Activated CD4-positive, CD25-positive, alpha-beta regulatory T cell treated with anti-CD3 and anti-CD28 coated beads, Interleukin-2, amount 50 U/mL, for 72 hours (primary cell): ENCODE measurements at places on chromosomes 3 and 15.
A peak's percentile ranks its signal among the peaks of the same experiment; 100 is the strongest.

GRCh38 chr3:48661501-48662144, 1.1 kb downstream of the CELSR3 start:
- DNase-seq, result peak; percentile 80

DNA sequence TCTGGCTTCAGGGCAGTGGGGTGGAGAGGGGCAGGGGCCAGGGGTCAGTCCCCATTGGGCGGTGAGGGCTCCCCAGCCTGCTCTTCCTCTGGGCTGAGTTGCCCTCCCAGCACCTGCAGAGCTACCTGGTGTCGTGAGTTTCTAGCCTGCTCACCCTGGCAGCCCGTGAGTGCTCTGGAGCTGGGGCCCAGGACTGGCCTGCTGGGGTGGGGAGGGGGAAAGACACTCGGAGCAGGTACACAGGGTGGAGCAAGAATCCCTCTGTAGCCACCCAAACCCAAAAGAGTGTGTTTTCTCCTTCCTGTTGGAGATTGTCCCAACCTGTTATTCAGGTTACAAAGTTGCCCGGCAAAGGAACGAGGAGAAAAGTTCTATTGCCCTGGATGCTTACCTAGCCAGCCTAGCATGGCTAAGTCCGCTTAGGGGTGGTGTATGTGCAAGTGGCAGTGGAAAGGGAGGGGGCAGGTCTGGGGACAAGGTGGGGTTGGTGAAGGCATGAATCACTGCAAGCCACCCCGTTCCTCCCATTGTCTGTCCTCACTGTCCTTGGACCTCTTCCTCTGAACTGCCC, 8.9 kb downstream of the FAM3D start:
- no peak for DNase-seq

- DNase-seq, result no peak
Observed at GRCh38 chr3:74129056-74129455, 485.4 kb downstream of the CNTN3 start.

DNA sequence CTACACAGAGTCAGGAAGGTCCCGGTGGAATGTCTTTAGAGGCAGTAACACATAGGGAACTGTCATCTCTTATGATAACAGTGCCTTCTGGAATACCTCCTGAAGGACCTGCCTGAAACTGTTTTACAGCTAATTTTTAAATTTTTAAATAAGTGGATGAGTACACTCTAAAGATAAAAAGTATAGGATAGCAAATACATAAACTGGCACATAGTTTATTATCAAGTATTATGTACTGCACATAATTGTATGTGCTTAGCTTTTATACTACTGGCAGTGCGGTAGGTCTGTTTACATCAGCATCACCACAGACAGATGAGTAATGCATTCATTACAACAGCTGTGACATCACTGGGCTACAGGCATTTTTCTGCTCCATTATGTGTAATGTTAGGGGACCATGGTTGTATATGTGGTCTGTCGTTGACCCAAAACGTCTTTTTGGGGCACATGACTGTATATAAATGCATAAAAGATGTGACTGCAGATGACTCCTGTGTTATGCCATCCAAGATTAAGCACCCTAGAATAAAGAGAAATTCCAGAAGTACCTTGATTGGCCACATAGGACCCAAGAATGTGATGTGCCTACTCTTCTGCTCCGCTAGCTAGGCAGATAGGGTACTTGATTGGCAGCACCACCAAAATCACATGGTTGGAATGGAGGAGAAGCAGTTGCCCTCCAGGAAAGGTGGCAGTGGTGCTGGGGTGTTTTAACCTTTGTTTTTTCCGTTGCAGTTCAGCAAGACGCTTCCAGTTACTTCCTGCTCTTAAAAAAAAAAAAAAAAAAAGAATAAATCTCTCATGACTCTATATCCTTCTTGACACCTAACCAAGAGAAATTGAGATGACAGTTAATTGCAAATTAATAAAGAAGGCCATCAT, 3.3 kb downstream of the VPS8 start:
- no peak for DNase-seq

- DNase-seq, result no peak
Observed at GRCh38 chr3:172261054-172261453, 187.2 kb downstream of the GHSR start.

- DNase-seq, result no peak
Observed at GRCh38 chr3:157274644-157275137, 114.7 kb upstream of the CCNL1 start.

DNA sequence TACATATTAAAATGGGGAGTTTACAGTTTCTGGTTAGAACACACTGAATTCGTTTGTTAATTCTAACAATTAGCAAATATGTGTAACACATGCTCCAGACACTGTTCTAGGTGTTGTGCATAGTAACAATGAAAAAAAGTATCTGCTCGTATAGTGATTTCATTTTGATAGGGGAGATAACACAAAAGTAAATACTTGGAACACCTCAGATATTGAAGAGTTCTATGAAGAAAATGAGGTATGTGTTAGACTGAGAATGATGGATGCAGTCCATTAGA, 6.8 kb upstream of the TMF1 start:
- DNase-seq, result no peak

DNA sequence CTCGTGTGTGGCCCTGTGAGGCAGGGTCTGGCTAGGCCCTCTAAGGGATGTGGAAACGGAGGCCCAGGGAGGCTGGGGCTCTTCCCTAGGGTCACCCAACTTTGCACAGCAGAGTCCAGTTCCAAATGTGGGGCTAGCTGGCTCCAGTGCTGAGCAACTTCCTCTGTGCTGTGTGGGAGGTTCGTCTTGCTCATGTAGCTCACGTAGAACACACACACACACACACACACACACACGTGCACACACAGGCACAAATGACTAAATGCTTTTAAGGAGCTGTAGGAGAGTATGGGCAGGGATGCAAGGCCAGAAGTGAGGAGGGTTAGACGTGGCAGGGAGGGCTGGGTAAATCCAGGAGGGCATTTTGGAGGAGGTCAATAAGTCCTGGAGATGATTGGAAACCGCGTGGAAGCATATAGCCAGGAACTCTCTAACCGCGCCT, 213.8 kb downstream of the RPLP1 start:
- no peak for DNase-seq

DNA sequence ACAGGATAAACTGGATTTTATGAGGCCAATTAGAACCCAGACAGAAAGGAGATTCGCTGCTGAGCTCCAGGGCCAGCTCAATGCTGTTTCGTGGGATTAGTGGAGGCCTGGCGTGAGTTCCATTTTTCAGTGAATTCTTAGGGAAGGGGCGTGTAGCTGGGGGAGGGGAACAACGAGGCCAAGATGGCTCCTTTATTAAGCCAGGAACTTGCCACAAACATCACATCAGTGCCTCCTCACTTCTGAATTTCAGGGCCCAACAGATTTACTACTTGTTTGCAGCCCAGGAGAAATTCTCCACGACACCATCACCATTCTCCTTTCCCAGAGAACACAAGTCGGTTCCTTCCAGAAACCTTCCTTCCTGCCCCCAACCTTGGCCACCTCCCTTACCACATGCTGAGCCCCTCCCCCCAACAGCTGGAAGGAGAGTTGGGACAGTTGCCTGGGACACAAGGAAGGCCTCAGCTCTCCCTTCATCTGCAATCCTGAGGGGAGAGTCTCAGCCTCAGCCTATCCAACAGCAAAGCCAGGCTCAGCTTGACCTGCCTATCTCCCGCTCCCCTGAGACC, 5.8 kb downstream of the IGDCC4 start:
- no peak for DNase-seq

GRCh38 chr3:183178833-183179549, 16.5 kb upstream of the LAMP3 start:
- no peak for DNase-seq

GRCh38 chr15:62773369-62774165, 269.0 kb upstream of the TPM1 start:
- no peak for DNase-seq

- no peak for DNase-seq
Observed at GRCh38 chr3:94654096-94654495, 591.2 kb downstream of the NSUN3 start.

DNA sequence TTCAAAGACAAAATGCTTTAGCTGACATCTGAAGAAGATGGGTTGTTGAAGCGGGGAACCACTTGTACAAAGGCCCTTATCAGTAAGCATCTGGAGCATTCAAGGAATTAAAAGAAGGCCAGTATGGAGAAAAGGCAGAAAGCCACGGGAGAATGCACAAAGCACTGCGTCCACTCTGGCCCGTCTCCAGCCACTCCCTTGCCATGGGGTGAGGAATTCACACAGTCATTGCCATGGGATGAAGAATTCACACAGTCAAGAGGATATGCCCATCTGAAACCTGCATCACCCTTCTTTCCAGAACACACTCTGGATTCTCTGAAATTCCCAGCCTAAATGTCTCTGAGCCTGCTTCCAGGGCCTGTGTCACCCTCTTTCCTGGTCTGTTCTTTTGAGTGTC, 26.7 kb upstream of the STAG1 start:
- DNase-seq, result no peak

GRCh38 chr3:179794355-179794754, 141.5 kb downstream of the USP13 start:
- DNase-seq, result no peak
